ENCODE measurements at places on chromosomes 16 and 17. TPM values are rescaled to one million over a fixed set of nuclear protein-coding genes. Genes with fewer than 3 reads are reported as not detected.

DNA sequence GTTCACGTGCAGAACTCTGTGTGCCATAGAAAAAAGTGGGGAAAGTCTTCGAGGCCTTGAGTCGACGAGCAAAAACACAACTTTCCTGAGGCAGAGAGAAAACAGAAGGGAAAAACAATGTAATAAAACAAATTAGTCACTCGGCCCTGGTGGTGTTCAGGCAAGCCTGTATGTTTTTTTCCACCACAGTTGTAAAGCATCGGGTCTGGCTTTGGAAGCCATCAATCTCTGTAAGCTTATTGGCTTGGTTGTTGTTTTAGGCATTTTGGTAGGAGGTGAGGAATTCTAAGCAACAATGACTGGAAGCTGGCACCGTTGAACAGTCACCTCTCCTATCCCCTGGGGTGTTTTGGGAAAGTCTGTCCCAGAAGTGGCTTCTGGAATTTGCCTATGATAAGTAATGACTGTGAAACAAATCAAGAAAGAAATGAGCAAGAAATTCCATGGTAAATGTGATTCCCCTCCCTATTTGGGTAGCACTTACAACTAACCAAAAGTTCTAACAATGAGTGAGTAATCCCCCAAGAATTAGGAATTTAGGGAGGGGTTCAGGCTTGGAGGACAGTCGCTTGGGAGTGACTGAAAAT, 2.8 kb downstream of the CDH13 start:
- peaks cover 9% of the 10 kb centered on the region for H3K27me3 ChIP-seq
- no peak overlapping the region for H3K4me3 ChIP-seq
- no peak overlapping the region for H3K27ac ChIP-seq
- no peaks in the 10 kb centered on the region for H3K36me3 ChIP-seq
- H3K4me1 ChIP-seq, result no peaks in the 10 kb centered on the region

- DNase-seq, result peak; percentile 70
- H3K4me3 ChIP-seq, result no peak overlapping the region
- no peaks in the 10 kb centered on the region for H3K27me3 ChIP-seq
- no peaks in the 10 kb centered on the region for H3K36me3 ChIP-seq
- H3K4me1 ChIP-seq, result peaks cover 50% of the 10 kb centered on the region
Observed at GRCh38 chr16:89192956-89193575, 7.3 kb downstream of the SLC22A31 start.

DNA sequence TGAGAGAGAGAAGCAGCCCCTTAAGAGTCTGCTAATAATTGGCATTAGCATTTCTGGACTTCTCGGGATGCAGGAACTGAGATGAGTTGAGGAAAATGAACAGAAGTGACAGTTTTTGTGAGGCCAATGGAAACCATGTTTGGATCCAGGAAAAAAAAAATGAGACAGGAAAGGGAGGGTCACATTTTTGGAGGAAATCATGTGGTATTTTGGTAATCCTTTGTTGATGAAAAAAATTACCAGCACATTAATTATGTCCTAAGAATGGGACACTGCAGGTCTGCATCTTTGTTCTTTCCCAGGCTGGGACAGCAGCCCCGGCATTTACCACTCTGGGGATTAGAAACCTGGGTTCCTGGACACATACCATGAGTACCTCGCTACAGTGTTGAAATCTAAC, 109.9 kb upstream of the ZFHX3 start:
- H3K4me3 ChIP-seq, result no peak overlapping the region
- peaks cover 3% of the 10 kb centered on the region for H3K4me1 ChIP-seq
- H3K27ac ChIP-seq, result no peak overlapping the region
- H3K36me3 ChIP-seq, result no peaks in the 10 kb centered on the region
- H3K27me3 ChIP-seq, result no peaks in the 10 kb centered on the region
- no peak for DNase-seq

DNA sequence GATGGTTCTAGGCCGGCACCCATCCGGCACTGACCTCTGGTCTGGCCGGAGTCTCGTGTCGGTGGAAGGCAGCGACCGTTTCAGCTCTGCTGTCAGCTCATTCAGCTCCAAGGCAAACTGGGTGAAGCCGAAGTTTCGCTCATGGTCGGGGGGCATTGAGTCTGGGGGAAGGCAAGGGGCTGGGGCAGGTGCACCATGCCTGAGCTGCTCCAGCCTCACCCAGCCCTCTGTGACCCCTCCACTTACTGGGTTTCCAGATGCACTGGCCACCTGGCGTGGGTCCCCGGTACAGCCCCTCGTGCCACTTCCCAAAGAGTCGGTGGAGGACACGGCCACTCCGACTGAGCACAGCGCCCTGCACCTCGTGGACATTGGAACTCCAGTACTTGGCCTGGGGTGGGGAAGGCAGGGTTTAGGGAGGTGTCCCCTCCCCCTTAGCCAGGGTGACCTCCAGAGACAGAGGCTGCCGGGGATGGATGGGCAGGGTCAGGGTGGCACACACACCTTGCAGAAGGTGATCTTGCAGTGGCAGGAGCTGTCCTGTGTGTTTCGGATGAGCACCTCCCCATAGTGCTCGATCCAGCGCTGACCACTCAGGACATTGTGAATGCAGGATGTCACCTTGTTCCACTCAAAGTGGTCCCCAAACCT, 12.6 kb downstream of the OSBPL7 start:
- H3K27me3 ChIP-seq, result no peaks in the 10 kb centered on the region
- no peak overlapping the region for H3K27ac ChIP-seq
- no peak for DNase-seq
- H3K4me1 ChIP-seq, result peaks cover 12% of the 10 kb centered on the region

DNA sequence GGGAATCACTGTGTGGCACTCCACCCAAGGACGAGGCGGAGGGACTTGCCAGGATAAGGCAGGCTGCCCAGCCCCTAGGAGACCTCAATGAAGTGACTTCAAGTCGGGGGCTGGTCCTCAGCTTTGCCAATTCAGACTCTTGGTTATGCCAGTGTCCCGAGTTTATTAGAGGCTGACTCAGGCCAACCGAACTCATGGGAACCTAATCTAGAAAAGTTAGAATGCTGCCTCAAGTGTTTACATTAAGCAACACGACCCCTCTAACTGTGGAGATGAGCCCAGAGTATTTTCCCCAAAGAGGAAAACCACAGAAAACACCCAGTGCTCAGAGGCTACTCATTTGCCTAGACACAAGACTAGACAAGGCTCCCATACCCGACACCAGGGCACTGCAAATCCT, 1.1 kb upstream of the TEKT3 start:
- H3K36me3 ChIP-seq, result no peaks in the 10 kb centered on the region
- H3K27ac ChIP-seq, result no peak overlapping the region
- no peaks in the 10 kb centered on the region for H3K27me3 ChIP-seq
- DNase-seq, result no peak

GRCh38 chr17:9401434-9401833, 174.2 kb downstream of the STX8 start:
- H3K36me3 ChIP-seq, result no peaks in the 10 kb centered on the region
- H3K4me3 ChIP-seq, result no peak overlapping the region
- H3K4me1 ChIP-seq, result no peaks in the 10 kb centered on the region
- H3K27me3 ChIP-seq, result no peaks in the 10 kb centered on the region
- no peak overlapping the region for H3K27ac ChIP-seq

GRCh38 chr16:20114356-20114755, 40.7 kb upstream of the GPR139 start:
- no peak for DNase-seq
- H3K36me3 ChIP-seq, result no peaks in the 10 kb centered on the region

DNA sequence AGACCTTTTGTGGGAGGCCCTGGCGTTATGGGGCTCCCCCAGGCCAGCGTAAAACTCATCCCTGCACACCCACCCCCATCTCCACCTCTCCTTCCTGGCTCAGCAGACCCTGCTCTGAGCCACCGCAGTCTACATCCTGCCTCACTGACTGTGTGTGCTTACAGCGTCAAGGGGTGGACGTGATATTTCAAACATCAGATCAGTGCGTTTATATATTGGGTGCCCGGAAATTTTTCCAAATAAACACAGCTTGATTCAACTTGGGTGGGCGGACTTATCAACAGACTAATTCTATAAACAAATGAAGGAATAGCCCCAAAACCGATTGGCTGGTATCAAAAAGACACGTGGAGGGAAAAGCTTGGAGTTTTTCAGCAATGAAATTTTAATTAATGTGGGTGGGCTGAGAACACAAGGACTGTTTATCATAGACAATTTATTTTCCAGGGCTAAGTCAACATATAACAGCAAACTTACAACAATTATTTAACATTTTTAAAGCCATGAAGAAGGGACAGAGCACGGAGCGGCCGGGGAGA, at the start of gene FOXL1:
Gene FOXL1 (plus strand): TSS at position 489 of the 539 bp plus-strand sequence. CDS start 175 bp downstream, outside the sequence.
- H3K27me3 ChIP-seq, result peaks cover 4% of the 10 kb centered on the region
- H3K36me3 ChIP-seq, result no peaks in the 10 kb centered on the region
- H3K4me3 ChIP-seq, result no peak within 1 kb of the TSS
- DNase-seq, result no peak

DNA sequence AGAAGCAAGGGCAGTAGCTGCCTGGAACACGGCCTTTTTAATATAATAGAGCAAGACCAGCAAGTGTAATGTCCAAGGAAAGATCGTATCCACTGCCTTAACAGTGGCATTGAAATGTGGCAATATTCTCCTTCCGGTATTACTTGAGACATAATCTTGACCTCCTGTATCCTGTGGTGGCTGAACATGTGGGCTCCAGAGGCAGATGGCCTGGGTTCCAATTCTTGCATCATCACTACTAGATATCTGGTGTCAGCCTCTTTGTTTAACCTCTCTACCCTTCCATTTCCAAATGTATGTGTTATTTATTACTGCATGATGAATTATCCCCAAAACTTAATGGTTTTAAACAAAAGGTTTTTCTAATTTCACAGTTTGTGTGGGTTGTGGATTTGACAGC, 3.5 kb upstream of the CDYL2 start:
- no peak overlapping the region for H3K4me3 ChIP-seq
- peaks cover 20% of the 10 kb centered on the region for H3K27me3 ChIP-seq
- no peaks in the 10 kb centered on the region for H3K4me1 ChIP-seq
- no peak for DNase-seq
- H3K27ac ChIP-seq, result no peak overlapping the region

DNA sequence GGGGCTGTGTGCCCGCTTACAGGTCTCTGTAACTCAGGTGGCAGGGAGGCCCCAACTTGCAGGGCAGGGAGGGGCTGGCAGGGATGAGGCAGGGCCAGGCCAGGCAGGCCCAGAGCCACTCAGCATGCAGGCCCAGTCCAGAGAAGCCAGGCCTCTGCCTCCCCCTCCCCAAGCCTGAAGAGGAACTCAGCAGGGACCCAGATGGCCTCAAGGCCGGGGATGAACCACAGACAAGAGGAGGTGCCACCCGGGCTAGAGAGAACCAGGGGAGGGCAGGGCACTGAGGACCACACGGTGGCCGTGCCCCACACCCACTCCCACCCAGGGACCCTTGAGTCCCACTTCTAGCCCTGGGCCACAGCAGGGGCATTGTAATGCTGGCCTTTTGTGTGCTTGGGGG, 29.8 kb upstream of the EIF1 start:
- DNase-seq, result no peak
- no peak overlapping the region for H3K27ac ChIP-seq
- peaks cover 10% of the 10 kb centered on the region for H3K4me1 ChIP-seq
- H3K27me3 ChIP-seq, result peaks cover 68% of the 10 kb centered on the region
- no peak overlapping the region for H3K4me3 ChIP-seq

DNA sequence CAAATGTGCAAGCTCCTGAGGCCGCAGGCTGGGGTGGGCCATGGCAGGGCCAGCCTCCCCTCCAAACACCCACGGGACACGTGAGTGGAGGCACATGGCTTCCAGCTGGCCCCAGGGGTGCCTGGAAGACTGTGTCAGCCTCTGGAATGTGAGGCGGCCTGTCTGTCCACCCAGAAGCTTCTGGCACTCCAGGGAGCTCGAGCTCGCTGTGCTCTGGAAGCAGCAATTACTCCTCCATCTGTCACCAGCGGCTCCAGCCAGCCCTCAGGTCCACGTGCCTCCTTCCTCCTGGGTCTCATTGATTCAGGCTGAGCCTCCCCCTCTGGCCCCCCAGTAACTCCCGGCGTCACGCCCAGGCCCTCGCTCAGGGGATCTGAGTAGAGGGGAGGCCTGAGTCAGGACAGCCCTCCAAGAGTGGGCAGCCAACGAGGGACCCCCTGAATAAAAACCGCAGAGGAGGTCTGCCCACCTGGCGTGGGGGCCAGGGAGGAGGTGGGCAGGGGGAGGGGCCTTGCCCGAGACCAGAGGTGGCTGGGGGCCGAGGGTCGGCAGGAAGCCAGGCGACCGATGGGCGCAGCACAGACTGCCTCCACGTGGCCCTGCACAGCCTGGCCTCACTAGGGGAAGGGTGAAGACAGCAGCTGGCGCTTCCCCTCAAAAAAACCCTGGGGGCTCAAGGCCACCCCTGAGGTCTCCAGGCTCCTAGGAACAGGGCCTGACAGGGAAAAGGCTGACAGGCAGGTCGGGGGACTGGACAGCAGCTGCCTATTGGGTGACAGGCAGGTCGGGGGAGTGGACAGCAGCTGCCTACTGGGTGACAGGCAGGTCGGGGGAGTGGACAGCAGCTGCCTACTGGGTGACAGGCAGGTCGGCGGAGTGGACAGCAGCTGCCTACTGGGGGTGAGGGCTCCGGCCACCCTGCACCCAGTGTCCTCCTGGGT, 11.9 kb downstream of the PIEZO1 start:
- no peaks in the 10 kb centered on the region for H3K27me3 ChIP-seq
- H3K27ac ChIP-seq, result no peak overlapping the region
- no peak for DNase-seq
- H3K4me1 ChIP-seq, result peaks cover 36% of the 10 kb centered on the region
- H3K4me3 ChIP-seq, result no peak overlapping the region

- H3K4me3 ChIP-seq, result no peak overlapping the region
- no peak overlapping the region for H3K27ac ChIP-seq
- no peaks in the 10 kb centered on the region for H3K27me3 ChIP-seq
- peaks cover 15% of the 10 kb centered on the region for H3K4me1 ChIP-seq
Observed at GRCh38 chr17:20063665-20064648, 54.8 kb downstream of the SPECC1 start.

- no peak overlapping the region for H3K4me3 ChIP-seq
- H3K27me3 ChIP-seq, result no peaks in the 10 kb centered on the region
- H3K36me3 ChIP-seq, result no peaks in the 10 kb centered on the region
- DNase-seq, result no peak
Observed at GRCh38 chr16:8375232-8375587, 215.1 kb downstream of the TMEM114 start.

- H3K4me3 ChIP-seq, result no peak overlapping the region
- no peak for DNase-seq
- H3K27me3 ChIP-seq, result no peaks in the 10 kb centered on the region
- H3K4me1 ChIP-seq, result no peaks in the 10 kb centered on the region
- H3K36me3 ChIP-seq, result peaks cover 29% of the 10 kb centered on the region
Observed at GRCh38 chr17:75486951-75487350, 28.4 kb downstream of the CASKIN2 start.

Gene PIK3R5
- polyA plus RNA-seq, result not detected

Gene KIFC3
- polyA plus RNA-seq, result 70.6 TPM

Gene DYNLRB2
- not detected for polyA plus RNA-seq

Gene AANAT
- 0.03 TPM for polyA plus RNA-seq

Gene TEX14
- polyA plus RNA-seq, result 0.04 TPM

Gene P3H4
- 50.6 TPM for polyA plus RNA-seq

Gene DNAH17
- polyA plus RNA-seq, result 1.8 TPM

Gene CES5A
- 0.05 TPM for polyA plus RNA-seq

Measured in HepG2 (cell line).